NCI-H2081 treated with DMSO at 0.1 percent for 48 hours (cell line): ENCODE measurements at places on chromosomes 5 and 9.

GRCh38 chr5:121899346-121899745 lies 47.7 kb downstream of the FTMT start:
- DNase-seq: no peak

DNA sequence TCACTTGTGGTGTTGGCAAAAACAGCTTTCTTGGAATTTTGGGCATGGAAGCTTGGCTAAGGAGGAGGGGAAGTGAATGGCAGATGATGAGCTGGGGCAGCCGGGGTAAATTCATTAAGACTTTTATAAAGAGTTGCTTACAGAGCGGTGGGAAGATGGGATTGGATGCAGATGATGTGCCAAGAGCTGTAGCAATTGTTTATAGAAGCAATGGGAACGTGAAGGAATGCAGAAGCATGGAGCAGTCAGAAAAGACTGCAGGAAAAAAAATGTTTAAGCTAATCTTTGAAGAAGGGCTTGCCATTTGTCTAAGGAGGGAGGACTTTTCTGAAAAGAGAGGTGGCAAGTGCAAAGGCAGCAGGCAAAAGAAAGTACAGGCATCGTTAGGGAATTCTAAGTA lies 86.6 kb upstream of the SHISAL2B start:
- no peak for DNase-seq

DNA sequence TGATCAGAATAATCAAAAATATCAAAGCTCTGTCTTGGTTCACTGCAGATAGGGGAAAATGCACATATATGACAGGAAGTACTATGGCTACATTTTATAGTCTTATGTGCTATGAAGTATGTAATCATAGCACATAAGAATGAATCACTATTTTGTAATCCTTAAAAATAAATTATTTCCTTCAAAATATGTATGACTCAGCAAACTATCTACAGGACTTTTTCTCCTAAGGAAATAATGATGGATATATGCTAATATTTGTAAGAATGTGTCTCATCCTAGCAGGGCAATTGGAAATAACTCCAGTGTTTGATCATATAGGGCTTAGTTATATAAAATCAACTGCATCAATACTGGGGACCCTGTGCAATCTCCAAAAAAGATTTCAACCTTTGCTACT lies 85.1 kb downstream of the SLC24A2 start:
- no peak for DNase-seq

DNA sequence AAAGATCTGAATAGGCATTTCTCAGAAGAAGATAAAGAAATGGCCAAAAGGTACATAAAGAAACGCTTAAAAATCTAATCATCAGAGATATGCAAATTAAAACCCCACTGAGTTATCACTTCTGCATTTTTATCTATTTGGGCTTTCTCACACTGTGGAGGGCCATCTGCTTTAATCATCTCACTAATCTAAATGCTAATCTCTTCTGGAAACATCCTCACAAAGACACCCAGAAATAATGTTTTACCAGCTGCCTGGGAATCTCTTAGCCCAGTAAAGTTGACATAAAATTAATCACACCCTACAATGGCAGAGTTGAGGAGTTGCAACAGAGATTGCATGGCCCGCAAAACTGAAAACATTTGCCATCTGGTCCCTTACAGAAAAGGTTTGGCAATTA lies 407.9 kb upstream of the CYLC2 start:
- no peak for DNase-seq

- DNase-seq: no peak
These were observed 9.4 kb upstream of the EFNA5 start for GRCh38 chr5:107680099-107680498.

DNA sequence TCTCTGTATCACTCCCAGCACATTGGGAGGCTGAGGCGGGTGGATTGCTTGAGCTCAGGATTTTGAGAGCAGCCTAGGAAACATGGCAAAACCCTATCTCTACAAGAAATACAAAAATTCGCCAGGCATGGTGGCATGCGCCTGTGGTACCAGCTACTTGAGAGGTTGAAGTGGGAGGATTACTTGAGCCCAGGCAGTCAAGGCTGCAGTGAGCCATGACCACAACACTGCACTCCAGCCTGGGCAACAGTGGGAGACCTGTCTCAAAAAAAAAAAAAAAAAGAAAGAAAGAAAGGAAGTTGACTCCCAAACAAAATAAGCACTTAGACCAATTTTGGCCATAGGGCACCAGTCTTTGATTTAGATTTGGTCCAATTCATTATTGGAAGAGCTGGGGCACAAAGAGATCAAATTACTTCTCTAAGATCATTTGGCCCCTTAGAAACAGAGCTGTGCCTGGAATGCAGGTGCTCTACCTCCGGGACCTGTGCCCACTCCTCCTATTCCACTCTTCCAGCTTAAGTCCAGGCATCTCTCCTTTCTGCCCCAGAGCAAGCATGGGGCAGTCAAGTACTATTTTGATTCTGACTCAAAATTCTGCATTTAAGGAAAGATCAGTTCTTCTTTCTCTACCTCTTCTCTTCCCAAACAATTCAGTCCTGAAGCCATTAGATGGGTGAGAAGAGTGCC lies 59.0 kb downstream of the ALDH7A1 start:
- no peak for DNase-seq

DNA sequence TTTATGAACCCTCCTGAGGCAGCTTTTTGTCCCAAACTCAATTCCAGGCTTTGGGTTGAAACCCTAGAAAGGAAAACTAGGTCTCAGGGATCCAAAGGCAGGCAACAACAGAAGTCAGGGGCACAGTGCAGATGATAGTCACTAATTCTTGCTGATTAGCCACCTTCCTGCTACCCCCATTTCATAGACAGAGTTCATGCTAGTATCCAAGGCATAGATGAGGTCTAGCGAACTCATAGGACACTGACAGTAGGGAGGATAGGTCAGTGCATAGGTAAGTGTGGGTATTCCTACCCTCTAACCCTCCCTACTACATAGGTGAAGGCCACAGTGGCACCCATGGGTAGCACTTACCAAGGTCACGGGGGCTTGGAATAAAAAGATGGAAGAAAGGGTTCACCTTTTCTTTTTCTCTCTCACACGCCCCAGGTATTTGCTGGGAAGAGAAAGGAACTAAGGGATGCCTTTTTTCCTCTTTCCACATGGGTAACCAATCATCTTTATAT lies 86.2 kb downstream of the SLC25A46 start:
- DNase-seq: no peak

DNA sequence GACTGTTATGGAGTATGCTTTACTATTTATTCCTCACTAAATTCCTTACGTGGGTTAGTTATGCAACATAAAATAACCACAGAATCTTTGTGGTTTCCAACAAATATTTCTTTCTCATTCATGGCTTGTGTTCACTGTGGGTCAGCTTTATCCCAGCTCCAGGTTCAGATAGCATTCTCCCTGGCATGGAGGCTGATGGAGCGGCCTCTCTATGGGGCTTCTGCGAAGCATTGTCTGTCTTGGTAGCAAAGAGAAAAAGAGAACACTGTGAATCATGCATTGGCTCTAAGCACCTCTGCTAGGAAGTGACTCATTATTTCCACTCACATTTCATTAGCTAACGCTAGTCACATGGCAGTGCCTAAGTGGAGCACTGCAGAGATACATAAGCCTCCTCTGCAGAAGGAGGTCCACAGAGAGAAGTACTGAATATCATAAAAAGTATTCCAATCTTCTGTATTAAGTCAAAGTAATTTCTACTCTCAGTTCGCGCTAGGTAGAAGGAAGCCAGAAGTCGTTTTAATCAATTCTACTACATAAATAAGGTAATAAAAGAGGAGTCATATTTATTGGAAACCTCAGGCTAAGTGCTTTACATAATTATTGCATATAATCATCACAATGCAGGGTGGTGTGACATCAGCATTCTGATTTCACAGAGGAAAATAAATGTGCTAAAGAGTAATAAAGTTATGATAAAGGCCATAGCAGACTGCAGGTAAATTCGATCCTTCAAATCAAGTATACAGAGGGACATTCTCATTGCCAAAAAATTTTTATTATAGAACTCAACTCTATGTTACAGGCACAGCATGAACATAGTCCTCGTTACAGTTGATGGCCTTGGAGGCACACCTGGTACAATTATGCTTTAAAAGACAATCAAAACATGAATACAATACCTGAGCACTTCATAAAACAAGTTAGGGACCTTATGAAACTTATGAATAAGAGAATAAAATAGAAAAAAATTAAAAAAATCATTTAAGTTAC lies 531.1 kb downstream of the CETN3 start:
- no peak for DNase-seq

- no peak for DNase-seq
These were observed 177.2 kb downstream of the TMEM38B start for GRCh38 chr9:105871540-105871939.

GRCh38 chr9:4068449-4068848 lies 231.4 kb downstream of the GLIS3 start:
- DNase-seq: no peak

DNA sequence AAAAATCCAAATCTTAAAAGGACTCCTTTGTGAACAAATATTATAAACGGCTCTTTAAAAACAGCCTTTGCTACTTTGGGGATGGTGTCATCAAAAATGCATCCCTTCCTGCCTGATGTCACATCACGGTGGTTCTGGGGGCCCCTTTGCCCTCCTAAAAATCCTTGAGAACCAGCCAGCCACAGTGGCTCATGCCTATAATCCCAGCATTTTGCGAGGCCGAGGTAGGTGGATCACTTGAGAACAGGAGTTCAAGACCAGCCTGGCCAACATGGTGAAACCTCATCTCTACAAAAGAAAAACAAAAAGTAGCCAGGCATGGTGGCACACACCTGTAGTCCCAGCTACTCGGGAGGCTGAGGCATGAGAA lies 43.9 kb downstream of the FNBP1 start:
- no peak for DNase-seq

GRCh38 chr9:109286571-109286977 lies 34.3 kb downstream of the EPB41L4B start:
- DNase-seq: no peak

GRCh38 chr9:1047591-1048230 lies 2.4 kb upstream of the DMRT2 start:
- no peak for DNase-seq

DNA sequence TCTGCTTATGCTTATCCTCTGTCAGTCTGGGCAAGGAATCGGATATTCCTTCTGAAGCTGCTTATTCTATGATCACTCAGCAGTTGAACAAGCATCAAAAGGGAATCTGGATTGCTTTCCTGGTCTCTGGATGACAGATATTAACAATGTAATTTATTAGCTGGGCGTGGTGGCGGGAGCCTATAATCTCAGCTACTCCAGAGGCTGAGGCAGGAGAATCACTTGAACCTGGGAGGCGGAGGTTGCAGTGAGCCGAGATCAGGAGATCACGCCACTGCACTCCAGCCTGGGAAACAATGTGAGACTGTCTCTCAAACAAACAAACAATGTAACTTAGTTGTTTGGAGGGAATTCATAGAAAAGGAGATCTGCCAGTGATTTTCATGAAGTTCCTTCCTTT lies 45.4 kb downstream of the DMRT1 start:
- DNase-seq: no peak

DNA sequence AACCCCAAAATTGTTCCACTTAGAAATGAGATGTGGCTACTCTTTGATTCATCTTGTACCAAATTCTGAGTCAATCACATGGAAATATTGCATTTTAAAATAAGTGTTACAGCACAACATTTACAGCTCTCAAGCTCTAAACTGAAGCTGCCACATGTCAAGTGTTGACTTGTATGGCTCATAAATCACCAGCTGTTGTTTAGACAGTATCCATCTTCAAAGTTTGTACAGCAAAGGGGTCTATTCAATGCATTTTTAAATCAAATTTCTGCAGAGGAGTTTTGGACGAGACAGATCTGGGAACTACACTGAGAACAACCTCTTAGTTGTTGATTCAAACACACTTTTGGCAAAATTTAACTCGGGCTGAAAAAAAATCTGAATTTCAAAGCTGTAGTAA lies 31.4 kb downstream of the CHSY3 start:
- DNase-seq: no peak
